ENCODE measurements at places on chromosomes 4 and X.

DNA sequence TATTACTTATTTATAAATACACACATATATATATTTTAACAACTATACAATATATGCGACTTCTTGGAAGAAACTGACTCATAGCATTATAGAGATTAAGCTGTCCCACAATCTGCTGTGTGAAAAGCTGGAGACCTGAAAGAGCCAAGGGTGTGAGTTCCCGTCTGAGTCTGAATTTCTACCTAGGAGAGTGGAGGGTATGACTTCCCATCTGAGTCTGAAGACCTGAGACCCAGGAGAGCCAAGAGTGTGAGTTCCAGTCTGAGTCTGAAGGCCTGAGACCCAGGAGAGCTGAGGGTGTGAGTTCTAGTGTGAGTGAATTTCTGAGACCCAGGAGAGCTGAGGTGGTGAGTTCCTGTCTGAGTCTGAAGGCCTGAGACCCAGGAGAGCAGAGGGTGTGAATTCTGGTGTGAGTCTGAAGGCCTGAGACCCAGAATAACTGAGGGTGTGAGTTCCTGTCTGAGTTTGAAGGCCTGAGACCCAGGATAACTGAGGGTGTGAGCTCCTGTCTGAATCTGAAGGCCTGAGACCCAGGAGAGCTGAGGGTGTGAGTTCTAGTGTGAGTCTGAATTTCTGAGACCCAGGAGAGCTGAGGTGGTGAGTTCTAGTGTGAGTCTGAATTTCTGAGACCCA, 8.9 kb upstream of the P2RY8 start:
- DNase-seq, result no peak

DNA sequence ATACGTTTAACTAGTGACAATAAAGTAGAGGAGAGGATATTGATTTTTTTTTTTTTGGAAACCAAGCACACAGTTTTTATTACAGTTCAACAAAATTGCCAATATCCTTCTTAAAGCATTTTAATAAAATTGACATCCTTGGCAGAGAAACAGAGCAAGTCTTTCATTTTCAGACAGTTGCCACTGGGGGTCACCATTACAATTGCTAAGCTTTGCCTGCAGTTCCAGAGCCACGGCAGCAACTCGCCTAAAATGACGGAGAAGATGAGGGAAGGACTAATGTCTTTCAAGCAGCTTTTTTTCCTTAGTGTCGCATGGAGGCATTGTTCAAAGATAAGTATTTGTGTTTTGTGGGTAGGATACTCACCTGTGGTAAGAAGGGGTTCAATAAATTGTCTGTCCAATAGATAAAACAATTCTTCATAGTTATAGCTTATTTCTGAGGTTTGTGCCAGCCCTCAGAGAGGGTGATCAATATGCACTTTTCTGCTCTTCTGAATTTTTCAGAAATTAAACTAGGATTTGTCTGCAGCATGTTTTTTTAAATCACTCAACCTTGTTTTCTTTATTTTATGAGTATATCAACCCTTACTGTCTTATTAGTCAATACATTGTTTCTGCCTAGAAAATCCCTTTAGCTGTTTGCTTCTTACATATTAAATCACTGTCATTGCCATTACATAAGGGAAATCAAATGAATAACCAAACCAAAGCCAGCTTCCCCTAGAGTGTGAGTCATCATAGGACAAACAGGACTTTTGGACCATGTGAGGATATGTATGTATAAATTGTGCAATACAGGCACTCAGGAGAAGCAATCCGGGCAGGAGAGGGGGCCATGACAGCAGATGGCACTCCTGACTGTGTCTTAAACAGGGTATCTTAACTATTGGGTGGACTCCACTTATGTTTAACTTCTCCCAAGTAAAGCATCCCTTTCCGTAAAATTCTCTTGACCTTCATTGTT, 508.1 kb upstream of the ARX start:
- DNase-seq, result no peak

- no peak for DNase-seq
Observed at GRCh38 chr4:78560296-78560963, 8.9 kb downstream of the ANXA3 start.

DNA sequence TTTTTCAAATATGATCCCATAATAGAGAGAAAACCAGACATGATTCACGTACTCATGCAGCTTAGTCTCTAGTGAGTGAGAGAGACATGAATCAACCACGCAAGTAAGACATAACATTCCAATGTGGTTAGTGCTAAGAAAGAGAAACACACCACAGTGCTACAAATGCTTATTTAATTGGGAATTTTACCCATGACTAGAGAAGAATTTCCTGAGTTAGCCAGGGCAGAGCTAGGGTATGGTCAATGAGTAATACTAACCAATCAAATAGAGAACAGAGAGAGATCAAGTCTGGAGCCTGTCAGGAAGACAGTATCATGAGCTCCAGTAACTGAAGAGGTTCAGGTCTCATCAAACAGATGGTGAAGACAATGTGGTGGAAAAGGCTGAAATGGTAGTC, 495.2 kb downstream of the PDGFC start:
- no peak for DNase-seq

DNA sequence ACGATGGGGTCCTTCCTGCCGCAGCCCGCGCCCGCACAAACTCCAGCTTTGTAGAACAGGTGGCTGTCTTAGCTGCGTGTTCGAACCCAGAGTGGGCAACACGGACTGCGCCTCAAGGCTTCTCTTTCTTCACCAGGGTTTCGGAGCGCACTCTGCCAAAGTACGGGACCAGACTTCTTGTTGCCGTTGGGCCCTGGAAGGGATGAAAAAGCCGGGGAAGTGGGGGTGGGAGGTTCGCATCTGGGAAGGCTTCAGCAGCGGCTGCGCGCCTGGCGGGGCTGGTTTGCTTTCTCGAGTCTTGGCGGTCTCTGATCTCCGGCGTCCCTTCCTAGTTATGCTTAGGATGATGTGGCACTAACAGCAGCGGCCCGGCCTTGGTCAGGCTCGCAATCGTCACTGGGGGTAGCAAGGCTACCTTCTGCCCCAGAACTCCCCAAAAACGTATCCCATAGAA, 673 bp downstream of the PARM1 start:
- peak; percentile 36 for DNase-seq

DNA sequence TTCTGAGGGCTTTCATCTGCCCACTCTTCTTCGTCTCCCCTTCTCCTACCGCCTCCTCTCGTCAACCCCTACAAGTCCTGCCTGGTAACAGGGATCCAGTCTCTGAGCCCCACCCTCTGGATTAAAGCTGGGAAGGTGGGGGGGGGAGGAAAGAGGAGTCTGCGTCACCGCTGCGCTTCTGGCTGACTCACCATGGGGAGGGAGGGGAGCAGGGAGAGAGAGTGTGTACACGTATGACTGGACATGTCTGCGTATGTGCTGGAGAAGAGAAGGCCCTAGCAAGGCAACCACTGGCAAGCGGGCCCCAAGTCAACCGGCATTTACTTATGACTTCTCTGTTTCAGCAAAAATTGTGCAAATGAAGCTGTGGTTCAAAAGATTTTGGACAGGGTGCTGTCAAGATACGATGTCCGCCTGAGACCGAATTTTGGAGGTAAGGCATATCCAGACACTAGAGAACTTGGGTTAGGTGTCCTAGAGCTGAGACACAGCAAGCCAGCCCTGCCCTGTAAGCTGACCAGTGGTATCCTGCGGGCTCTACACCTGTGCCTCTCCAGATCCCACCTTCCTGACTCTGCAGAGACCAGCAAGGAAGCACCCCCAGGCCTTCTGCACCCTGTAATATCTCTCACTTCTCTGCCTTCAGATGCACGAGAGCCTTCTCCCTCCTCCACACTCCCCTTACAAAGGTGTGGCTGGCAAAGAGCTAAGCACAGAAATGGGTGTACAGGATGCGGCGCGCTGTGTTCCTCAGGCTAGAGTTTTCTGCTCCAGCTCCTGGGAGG, 2.5 kb downstream of the GABRQ start:
- DNase-seq, result no peak

DNA sequence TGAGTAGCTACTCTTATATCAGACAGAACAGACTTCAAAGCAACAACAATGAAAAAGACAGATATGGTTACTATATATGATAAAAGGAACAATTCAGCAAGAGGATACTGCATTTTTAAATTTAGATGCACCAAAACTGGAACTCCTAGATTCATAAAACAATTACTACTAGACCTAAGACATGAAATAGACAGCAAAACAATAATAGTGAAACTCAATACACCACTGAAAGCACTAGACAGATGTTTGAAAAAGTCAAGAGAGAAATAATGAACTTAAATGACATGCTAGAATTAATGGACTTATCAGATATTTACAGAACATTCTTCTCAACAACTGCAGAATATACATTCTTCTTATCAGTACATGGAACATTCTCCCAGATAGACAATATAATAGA, 99.5 kb upstream of the ITM2A start:
- no peak for DNase-seq

DNA sequence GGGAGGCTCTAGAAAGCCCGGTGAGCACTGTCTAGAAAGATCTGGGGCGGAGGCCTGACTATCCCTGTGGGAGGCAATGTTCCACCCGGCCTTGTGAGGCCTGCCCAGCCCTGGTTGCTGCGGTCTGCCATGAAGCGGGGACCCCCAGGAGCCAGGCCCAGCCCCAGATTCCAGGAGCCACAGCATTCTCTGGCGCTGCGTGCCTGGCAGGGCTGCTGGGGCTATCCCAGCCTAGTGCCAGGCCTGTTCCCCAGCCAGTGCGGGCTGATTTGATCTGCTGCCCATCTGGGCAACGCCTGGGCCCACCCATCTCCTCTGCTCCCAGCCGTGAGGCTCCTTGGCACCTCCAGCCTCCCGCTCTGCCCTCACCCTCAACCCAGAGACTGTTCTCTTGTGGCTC, 19.6 kb downstream of the ATP2B3 start:
- no peak for DNase-seq

All from tibial artery (tissue), 4 donors.